ENCODE measurements at places on chromosomes 2 and 18.

DNA sequence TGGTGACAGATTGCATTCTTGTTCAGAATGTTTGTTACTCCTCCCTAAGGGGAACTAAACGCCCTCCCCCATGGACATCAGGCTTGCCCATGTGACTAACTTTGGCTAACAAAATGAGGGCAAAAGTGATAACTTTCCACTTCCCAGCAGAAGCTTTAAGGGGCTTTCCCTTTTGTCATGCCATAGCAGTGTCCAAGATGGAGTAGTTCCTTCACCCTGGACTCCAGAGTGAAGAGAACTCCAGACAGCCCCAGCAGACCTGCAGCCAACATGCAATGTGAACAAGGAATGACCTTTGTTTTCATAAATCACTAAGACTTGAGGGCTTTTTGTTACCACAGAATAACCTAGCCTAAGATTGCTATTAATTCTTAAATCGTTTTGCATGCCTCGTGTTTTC, 163.5 kb downstream of the ZEB2 start:
- DNase-seq, result no peak

GRCh38 chr2:39755466-39755865, 23.6 kb downstream of the THUMPD2 start:
- DNase-seq, result no peak

DNA sequence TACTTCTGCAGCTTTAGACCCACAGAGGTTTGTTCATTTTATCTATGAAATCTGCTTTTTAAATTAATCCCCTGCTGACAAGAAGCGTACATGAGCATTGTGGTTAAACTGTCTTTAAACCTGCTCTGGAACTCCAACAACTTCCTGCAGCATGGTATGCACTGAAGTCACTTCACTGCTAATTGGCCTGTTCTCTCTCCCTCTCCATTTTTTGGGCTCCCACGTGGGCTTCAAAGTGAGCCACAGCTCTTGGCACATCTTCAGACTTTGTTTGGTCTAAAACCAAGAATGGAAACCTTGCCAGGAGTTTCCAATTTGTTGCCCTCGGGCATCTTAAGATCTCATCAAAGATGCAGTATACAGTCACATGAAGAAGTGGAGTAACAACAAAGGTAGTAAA, 311.4 kb downstream of the LRRTM1 start:
- no peak for DNase-seq

DNA sequence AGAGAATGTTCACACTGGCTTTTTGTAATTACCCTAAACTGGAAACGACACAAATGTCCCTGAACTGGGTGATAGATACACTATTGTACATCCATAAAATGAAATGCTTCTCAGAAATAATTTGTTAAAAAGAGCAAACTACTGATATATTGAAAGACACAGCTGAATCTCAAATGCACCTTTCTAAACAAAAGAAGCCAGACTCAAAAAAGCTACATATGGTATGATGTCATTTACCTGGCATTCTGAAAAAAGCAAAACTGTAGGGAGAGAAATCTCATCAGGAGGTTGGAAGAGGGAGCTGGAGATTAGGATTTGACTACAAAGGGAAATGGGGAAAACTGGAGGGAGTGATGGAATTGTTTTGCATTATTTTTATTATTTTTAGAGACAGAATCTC, 12.0 kb downstream of the SLC38A11 start:
- no peak for DNase-seq

DNA sequence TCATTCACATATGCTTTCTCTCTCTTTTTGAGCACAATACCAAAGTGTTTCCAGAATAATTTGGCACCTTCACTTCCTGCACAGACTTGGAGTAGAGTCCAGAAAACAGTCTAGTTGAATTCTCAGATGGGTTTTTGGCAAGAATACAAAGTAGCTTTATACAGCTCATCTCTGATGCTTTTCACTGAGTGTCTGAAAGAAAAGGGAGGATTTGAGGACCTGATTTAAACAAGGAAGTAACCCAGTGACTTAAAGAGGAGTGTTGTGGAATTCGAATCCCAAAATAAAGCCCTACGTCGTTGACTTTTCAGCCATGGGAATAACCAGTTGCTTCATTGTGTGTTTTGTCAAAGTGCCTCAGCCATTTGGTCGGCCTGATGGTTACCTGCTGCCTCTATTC, 31.8 kb downstream of the METAP1D start:
- no peak for DNase-seq

DNA sequence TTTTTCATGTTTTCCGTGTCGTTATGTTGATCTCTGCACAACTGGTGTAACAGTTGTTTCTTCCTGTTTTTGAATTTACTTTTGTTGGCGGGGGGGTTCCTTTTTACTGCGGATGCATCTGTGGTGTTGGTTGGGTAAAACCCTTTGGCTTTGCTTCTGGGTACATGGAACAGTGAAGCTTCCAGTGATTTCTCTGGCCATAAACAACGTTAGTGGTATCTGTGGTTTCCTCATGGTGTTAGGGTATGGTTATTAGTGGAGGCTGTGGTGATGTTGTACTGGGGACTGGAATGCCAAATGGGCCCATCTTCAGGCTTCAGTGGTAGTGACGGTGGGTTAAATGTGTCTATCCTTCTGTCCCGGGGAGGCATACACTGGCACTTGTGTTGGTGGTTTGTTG, 285.4 kb upstream of the ZNF804A start:
- no peak for DNase-seq

GRCh38 chr2:221494556-221494955, 77.5 kb downstream of the EPHA4 start:
- no peak for DNase-seq

DNA sequence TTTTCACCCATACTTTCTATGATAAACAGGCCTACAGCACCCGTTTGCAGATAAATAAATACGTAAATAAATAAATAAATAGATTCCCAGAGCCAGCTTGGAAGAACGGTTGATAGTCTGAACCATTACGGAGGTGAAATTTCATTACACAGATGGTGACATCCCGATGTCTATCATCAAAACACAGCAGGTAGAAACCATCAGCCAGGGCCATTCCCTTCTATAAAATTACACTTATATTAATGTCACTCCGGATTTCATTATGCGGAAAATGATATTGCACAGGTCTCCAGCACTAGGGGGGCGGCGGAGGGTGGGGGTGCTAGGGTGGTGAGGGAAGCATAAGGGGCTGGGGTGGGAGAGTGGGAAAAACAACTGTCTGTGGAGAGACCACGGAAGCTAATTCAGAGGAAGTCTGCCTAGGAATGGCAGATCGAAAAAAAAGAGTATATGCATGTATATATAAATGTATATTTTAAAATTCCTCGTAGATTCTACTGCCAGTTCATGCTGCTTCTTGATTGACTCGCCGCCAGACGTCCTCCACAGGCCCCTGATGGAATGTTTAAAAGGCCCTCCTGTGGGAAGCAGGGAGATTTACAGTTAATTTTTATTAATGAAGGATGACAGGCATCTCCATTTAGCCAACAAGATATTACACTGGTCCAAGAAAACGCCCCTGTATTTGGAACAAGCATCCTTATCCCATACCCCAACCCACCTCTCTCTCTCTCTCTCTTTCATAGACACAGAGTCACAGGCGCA, 1906.0 kb upstream of the PIK3C3 start:
- DNase-seq, result no peak

DNA sequence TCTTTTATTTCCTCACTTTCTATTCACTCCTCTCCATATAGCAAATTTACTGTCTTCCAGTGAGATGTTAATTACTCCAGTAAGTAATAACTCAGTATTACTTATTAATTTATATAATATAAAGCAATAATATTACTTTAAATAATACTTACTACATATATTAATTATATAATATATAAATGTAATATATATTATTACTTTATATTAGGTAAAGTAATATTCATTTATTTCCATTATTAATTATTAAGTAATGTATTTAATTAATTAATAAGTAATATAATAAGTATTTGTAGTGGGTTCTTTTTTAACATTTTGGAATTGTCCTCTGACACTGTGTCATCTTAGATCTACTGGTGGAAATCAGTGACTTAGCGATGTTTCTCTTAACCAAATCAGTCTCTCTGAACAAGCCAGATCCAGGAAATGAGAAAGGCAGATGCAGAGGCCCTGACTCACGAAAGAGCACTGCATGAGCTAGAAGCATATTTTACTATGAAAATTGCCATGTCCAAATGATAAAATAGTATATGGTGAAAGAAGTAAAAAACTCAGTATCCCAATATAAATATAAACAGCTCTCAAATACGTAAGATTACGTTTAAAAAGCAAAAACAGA, 115.9 kb downstream of the DSEL start:
- no peak for DNase-seq

GRCh38 chr2:54456612-54457322, 640 bp downstream of the SPTBN1 start:
- peak; percentile 58 for DNase-seq

GRCh38 chr2:152825834-152826233, 107.4 kb downstream of the ARL6IP6 start:
- DNase-seq, result no peak

- DNase-seq, result no peak
Measured at GRCh38 chr18:60120231-60120750, 220.5 kb downstream of the PMAIP1 start.

GRCh38 chr2:237283131-237283928, 130.6 kb downstream of the COL6A3 start:
- no peak for DNase-seq

- DNase-seq, result no peak
Measured at GRCh38 chr2:221203125-221203524, 369.0 kb downstream of the EPHA4 start.

GRCh38 chr2:155662224-155662623, 670.3 kb downstream of the NR4A2 start:
- DNase-seq, result no peak

DNA sequence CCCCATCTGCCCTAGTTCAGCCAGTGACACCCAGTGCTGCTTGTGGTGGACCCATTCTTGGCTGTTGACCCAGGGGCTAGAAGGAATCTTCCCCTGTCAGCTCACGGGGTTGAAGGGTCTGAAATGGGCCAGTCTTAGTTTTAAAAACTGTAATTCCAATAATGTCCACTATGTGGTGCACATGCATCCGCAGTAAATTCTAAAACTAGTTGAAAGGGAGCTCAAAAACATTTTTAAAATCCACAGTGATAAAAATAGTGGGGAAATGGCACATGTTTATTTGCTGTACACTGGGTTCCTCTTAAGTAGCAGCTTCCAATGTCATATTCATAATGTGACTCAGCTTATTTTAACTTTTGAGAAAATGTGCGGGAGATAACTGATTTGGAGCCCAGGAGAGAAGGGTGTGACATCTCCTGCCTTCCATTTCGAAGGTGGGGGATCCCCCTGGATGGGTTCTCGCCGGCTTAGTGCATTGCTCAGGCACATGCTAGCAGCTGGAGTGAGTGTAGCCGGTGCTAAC, 32.8 kb downstream of the GRHL1 start:
- peak; percentile 74 for DNase-seq

GRCh38 chr2:238848691-238848975, 748 bp downstream of the TWIST2 start:
- no peak for DNase-seq

GRCh38 chr2:15298770-15299169, 262.4 kb downstream of the NBAS start:
- DNase-seq, result no peak

DNA sequence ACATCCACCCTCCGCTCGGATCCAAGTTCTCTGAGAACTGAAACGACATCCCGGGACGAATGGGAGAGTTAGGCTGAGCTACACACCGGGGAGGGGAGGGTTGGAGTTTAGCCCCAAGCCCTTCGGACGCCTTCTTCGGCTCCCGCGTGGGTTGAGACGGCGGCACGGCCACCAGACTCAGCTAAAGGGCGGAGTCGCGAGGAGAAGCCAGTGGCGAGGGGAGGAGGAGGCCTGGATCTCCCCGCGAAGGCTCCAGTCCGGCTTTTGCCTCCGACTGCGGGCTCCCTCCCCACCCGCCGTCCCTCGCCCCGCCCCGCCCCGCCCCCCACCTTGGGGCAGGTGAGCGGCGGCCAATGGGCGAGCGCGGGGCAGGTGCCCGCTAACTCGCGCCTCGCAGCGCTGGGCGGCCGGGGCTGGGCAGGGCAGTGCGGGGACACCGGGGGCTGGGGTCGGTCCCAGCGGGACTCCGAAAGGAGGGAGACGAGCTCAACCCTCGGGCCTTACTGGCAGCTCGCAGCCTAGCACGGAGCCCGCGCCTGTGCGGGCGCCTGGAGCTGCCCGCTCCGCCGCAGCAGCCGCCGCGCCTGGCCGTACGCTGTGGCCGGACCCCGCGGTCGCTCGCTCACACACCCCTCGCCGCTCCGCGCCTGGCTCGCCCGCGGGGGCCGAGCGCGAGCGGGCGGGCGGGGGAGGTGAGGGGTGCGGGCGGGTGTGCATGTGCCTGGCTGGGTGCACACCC, at the start of gene EMX1:
TSS of gene EMX1 (plus strand) at position 382 of the 739 bp plus-strand sequence. CDS start at position 716, 334 bp downstream.
- DNase-seq, result peak; percentile 89

DNA sequence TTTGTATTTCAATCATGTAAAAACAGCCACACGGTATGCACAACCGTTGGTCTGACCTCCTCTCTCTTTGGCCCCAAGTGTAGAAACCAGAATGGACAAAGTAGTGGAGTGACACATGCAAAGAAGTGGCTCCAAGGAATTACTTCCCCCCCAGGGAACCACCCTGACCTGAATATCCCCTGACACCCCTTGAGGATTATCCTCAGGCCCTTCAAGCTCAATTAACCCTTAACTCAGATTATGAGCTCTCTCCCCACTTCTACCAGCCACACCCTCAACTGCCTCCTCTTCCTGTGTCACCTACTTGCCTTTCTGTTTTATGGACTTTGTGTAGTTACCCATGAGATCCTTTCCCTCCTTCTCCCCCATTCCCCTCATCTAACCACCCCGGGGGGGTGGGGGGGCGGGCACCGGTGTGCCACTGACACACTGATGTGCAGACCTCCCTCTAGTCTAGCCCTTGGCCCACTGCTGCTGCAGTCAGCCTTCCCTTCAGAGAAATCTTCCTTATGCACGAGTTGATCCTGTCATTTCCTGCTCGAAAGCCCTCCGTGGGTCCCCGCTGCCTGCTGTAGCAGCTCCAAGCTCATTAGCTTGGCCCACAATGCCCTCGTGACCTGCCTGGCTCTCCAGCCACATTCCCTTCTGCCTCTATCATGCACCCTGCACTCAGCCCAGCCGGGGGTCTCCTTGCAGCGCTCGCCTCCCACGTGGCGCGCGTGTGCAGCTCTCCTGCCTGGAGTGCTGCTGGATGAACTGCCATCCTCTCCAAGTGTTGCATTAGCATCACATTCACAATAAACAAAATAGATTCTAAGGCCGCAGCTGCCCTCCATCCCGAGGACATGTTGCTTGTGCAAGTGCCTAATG, 40.1 kb upstream of the TMEM177 start:
- DNase-seq, result no peak

GRCh38 chr2:71060871-71061270, 7.6 kb upstream of the NAGK start:
- no peak for DNase-seq

DNA sequence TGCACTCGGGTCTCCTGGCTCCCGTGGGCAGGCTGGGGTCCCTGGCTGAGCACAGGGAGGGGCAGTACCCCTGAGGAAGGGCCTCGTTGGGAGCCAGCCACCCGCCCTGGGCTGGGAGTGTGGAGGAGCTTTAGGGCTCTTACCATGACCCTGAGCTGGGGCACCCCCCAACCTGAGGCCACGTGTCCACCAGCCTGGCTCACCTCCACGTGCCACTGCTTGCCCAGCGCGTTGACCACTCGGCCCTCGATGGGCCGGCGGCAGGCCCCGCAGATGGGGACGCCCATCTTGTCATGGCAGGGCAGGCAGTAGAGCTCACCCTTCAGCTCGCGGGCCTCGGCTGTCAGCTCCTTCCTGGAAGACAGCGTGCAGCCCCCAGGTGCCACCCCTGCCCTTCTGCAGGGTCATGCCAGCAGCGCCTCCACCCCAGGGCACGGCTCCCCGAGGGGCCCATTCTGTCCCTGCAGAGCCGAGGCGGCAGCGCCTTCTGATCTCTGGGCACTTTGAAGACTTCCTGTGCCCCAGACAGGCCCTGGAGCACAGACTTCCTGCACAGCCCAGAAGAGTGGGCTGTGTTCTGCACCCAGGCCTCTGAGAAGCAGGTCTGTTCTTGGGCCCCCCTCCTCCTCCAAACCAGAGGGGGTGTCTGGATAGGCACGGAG, 4.0 kb upstream of the GPR17 start:
- no peak for DNase-seq

Measured in HEK293T (cell line).